ENCODE measurements at places on chromosomes 6 and 20.

GRCh38 chr6:127967708-127968107 is 66.8 kb upstream of the THEMIS start:
- DNase-seq: no peak

DNA sequence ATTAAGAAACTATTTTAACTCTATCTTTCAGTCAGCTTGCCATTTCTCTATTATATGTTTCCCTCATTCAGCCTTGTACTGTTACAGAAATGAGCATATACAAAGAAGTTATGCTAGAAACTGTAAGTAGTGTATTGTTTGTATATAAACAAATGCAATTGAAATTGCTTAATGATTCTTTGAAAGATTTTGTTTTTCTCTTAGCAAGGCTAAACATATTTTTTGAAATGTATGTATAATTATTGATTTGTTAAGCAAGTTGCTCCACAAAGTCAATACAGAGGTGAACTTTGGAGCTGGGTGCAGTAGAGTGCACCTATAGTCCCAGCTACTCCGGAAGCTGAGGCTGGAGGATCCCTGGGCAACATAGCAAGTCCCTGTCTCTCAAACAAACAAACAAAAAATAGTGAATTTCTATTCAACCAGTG is 253.6 kb downstream of the RNGTT start:
- DNase-seq: no peak

DNA sequence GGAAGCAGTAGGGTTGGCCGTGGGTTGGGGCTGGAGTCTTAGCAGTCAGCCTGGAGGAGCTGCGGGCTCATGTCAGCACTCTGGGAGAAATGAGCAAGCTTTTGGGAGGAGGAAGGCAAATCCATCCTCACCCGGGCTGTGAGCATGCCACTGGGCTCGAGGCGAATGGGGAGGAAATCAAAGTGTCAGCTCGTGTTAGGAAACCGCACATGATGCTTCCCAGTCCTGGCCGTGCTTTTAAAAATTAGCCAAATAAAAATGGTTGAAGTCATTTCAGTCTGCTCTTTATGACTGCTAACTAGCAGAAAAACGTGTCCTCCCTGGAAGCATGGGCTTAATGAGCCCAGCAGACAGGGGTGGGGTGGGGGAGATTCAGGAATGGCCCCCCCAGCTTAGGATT is 98.1 kb downstream of the NFATC2 start:
- peak; percentile 69 for DNase-seq

DNA sequence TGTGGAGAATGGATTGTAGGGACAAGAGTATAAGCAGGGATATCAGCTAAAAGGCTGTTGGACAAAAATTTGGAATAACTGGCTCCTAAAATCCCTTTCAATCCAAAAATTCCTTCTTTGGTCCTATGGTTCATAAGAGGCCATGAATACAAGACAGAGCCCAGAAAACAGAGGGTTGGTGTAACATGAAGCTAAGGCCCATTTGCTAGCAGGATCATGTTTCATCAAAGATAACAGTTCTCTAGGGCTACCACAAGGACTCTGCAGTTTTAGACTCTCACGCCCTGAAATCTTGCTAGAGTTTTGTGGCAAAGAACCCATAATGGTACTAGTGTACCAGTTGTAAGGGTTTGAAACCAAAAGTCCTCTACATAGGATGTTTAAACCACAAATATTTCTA is 327.8 kb upstream of the TBX18 start:
- no peak for DNase-seq

DNA sequence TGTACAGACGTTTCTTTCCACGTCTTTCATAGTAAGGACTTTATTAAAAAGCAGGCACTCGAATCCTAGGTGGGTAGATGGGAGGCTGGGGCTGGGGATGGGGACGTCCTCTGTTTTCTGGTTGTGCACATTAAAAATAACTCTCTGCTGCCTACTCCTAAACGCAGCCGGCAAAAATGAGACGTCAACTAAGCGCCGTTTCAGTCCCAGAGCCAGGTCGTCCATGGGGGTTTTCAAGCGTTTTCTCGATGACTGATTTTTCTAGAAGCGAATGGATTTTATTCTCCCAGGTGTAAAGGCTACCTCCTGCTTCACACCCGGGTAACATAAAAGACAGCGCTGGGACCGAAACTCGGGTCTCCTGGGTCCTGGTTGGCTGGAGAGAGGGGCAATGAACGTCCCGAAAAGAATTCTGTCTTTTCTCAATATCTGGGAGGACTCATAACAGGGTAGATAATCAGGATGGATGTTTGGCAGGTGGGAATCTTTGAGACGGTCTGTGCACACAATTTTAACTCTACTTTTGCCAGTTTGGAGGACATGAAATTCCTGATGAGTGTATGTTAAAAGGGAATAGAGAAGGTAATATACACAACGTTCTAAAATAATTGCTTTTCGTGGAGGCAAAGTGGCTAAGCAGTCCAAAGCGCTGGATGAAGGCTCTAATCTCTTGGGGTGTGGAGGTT is 25.2 kb downstream of the GPX6 start:
- no peak for DNase-seq

Data from BJ (cell line).